ENCODE measurements at places on chromosomes 1 and 21.
A peak's percentile ranks its signal among the peaks of the same experiment; 100 is the strongest.

GRCh38 chr1:202009326-202010179 is 834 bp upstream of the ELF3 start:
- DNase-seq = peak; percentile 90

GRCh38 chr1:62809788-62810187 is 25.9 kb downstream of the ATG4C start:
- DNase-seq = no peak

GRCh38 chr21:29145852-29146453 is 15.5 kb downstream of the MAP3K7CL start:
- DNase-seq = no peak

GRCh38 chr1:114152508-114153260 is 985 bp downstream of the SYT6 start:
- DNase-seq = peak; percentile 87

- DNase-seq = no peak
Measured at GRCh38 chr1:229023651-229024300, 247.1 kb upstream of the RAB4A start.

GRCh38 chr1:233582439-233582838 is 31.5 kb upstream of the KCNK1 start:
- DNase-seq = no peak

GRCh38 chr21:44375281-44375651 is 21.8 kb downstream of the TRPM2 start:
- no peak for DNase-seq

GRCh38 chr1:197842646-197843045 is 59.8 kb upstream of the C1orf53 start:
- no peak for DNase-seq

GRCh38 chr1:38964140-38964548 is 22.5 kb upstream of the RHBDL2 start:
- DNase-seq = peak; percentile 26

GRCh38 chr1:200958597-200958996 is 63.9 kb downstream of the INAVA start:
- no peak for DNase-seq

GRCh38 chr1:162889989-162890388 is 29.0 kb upstream of the CCDC190 start:
- DNase-seq = peak; percentile 68

Measured in SK-N-SH (cell line).